Brain (organoid and tissue), 16 donors: ENCODE measurements at places on chromosomes 6 and 20.

- DNase-seq, result no peak
These were observed 170.5 kb downstream of the BACH2 start for GRCh38 chr6:90126181-90126580.

GRCh38 chr6:68139130-68139529 is 496.0 kb upstream of the ADGRB3 start:
- no peak for DNase-seq

DNA sequence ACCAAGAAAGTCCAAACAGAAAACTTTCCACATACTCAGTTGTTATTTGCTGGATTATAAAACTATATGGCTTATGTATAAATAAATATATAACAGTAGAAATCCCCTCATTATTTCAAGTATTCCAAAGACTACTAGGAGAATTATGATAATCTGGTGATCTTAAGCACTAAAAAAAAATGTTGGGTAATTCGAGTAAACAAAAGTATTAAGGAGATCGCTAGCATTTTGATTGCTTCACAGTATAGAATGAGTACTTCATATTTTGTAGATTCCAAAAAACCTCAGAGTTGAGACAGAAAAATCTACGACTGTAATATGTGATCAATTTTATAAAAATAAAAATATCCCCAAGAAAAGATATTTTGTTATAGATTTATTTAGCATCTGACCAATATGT is 236.4 kb upstream of the TENT5A start:
- no peak for DNase-seq

DNA sequence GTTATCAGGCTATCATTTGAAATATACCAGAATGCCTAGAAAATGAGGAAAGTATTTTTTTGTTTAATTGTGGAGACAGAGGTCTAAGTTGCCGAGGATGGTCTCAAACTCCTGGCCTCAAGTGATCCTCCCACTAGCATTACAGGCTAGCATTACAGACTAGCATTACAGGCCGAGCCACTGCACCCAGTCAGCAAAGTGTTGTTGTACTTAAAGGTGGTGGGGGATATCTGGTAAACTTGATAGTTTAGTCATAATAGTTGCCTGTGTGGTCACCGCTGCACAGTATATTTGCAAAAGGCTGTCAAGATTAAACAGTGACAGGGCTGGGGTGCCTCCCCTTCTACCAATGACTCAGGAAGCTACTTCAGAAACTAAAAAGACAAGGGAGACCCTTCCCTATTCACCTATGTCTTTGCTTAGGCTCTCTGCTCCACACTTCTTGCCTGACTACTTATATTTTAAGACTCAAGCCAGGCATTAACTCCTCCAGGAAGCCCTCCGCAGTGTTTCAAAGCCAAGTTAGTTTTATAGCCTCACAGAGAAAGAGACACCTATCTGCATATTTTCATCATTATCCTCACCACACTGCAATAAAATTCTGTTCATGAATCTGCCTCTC is 3.1 kb upstream of the AKIRIN2 start:
- DNase-seq, result no peak

- DNase-seq, result no peak
These were observed 149.5 kb downstream of the ANKRD60 start for GRCh38 chr20:58078741-58079522.

DNA sequence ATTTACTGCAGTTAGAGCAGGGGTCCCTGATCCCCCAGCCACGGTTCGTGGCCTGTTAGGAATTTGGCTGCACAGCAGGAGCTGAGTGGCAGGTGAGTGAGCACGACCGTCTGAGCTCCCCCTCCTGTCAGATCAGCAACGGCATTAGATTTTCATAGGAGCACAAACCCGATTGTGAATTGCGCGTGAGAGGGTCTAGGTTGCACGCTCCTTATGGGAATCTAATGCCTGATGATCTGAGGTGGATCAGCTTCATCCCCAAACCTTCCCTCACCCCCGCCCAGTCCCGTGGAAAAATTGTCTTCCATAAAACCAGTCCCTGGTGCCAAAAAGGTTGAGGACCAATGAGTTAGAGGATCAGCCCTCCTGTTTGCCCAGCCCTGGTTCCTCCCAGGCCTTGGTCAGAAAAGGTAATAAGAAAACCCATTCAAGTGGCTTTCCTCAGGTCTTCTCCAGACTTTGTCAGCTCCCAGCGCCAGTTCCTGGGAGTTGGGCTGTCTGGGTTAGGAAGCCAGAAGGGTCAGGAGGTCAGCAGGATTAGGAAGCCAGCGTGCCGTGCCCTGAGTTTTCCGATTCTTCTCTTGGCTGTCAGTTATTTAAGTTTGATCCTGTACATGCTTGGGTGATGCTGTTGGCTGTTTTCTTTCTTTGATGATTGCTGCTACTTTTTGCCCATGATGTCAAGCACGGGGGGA is 139.9 kb upstream of the PMEPA1 start:
- DNase-seq, result no peak

- no peak for DNase-seq
These were observed 59.5 kb downstream of the RAMACL start for GRCh38 chr6:166526937-166527336.

DNA sequence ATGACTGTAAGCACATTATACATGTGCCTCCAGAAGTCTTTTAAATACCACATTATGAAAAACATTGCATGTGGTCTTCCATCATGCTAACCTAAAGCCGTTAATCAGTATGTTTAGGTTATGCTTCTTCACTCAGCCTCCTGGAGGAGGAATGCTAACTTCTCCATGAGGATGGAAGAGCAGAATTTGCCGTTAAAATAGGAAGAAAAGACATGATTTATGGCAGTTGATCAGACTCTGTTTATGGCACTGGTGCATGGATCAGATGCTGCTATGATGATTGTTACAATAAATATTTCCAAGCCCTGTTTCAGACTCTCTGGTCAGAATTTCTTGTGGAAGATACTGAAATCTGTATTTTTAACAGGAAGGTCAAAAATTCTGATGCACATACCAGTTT is 31.7 kb downstream of the MAP3K4 start:
- DNase-seq, result no peak

DNA sequence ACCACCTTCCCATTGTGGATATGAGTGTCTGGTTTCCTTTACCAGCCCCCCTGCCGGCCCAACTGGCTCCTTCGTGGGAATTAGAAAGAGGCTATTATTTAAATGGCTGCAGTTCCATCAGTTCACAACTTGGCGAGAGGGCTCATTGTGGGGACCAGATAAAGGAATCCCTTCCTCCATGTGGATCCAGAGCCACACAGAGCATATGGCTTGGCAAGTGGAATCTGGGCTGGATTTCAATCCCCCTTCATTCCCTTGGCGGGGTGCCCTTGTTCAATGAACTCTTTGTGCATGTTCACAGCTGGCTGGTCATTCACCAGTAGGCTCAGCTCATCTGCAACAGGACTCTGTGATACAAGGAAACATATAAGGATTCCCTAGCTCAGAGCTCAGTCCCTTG is 140.6 kb downstream of the OPN5 start:
- DNase-seq, result peak; percentile 89

- DNase-seq, result no peak
These were observed 173.9 kb downstream of the EPM2A start for GRCh38 chr6:145561095-145562072.

DNA sequence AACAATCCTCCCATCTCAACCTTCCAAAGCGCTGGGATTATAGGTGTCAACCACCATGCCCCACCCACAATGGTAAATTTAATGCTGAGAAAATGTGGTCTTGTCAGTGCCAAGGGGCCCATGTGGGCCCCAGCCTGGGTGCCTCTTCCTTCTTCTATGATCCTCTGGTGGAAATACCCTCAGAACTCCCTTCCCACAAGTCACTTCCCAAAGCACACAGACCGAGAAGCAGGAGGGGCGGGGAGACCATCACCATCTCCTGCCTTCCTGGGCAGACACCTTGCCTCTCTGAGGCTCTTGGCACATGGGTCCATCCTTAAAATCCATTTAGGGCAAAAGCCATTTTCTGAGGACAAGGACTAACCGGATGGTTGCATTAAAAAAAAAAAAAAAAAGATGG is 59.0 kb downstream of the NOL4L start:
- DNase-seq, result no peak

GRCh38 chr6:158398252-158399024 is 86.2 kb downstream of the TULP4 start:
- no peak for DNase-seq

DNA sequence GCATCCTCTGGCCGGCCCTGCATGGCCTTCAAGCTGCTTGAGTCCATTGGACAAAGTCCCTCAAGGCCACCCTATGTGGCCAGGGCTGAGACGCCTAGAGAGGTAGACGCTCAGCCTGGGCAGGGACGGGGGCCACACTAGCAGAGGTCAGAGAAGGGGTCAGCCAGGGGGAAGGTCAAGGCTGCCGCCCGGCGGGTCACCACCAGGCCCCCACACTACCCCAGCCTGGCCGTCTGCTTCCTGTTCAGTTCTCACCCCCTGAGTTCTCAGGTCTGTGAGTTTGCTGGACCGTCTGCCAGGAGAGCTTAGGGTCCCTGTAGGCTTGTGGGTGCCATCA is 37.3 kb downstream of the NTSR1 start:
- no peak for DNase-seq

DNA sequence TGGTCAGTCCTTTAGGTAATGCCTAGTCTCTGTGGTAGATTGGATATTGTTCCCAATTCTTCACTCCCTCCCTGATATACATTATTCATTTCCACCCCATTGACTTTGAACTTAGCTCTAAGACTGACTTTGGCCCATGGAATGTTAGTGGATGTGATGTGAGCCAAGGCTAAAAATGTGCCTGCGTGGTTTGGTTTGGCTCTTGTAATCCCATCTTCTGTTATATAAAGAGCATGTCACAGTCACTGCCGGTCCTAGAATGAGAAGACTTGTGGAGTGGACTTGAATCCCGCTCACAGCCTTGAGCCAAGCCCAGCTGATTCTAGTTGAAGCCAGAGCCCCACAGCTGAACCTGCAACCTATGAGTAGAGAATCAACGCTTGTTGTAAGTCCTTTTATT is 23.6 kb upstream of the DNAAF9 start:
- no peak for DNase-seq
